Thoracic aorta endothelial cell (primary cell): ENCODE measurements at places on chromosomes 2 and 18. TPM values are rescaled to one million over a fixed set of nuclear protein-coding genes. Genes with fewer than 3 reads are reported as not detected.

TUBA3D gene
- total RNA-seq: not detected in 2 replicates

RAB6C gene
- total RNA-seq: not detected in 2 replicates

LAMA1 gene
- total RNA-seq: under 0.01 and 0.07 TPM in 2 replicates

ADCY3 gene
- 22.9 and 34.9 TPM in 2 replicates for total RNA-seq

FAM110C gene
- not detected in 2 replicates for total RNA-seq

SERPINB13 gene
- 0.13 TPM in 1 of 2 replicates, not detected in the other for total RNA-seq

MATN3 gene
- 2.3 and 3.5 TPM in 2 replicates for total RNA-seq

KANSL1L gene
- total RNA-seq: 13.8 and 14.0 TPM in 2 replicates

CHRNG gene
- not detected in 2 replicates for total RNA-seq

LRRC30 gene
- not detected in 2 replicates for total RNA-seq

ADGRF3 gene
- 0.14 and 1.1 TPM in 2 replicates for total RNA-seq

ASB18 gene
- not detected in 2 replicates for total RNA-seq

ANO7 gene
- 0.93 and 1.7 TPM in 2 replicates for total RNA-seq

ARHGEF33 gene
- 0.13 and 0.14 TPM in 2 replicates for total RNA-seq

TWSG1 gene
- total RNA-seq: 89.6 and 108 TPM in 2 replicates

FBXO41 gene
- total RNA-seq: 0.66 and 1.7 TPM in 2 replicates

STARD6 gene
- total RNA-seq: not detected in 2 replicates

COL4A4 gene
- total RNA-seq: 0.29 and 0.93 TPM in 2 replicates

PPP1R1C gene
- 0.43 and 0.53 TPM in 2 replicates for total RNA-seq

CREB1 gene
- 55.5 and 61.1 TPM in 2 replicates for total RNA-seq

MOGAT1 gene
- total RNA-seq: not detected in 2 replicates

ALPG gene
- total RNA-seq: not detected in 2 replicates

C18orf54 gene
- total RNA-seq: 15.6 and 26.9 TPM in 2 replicates

EPB41L3 gene
- 129 and 167 TPM in 2 replicates for total RNA-seq

SPATA3 gene
- total RNA-seq: not detected in 2 replicates

GPR35 gene
- 0.13 and 0.14 TPM in 2 replicates for total RNA-seq

ERMN gene
- total RNA-seq: not detected in 2 replicates

PROKR1 gene
- total RNA-seq: under 0.01 TPM in 1 of 2 replicates, not detected in the other

AKAIN1 gene
- total RNA-seq: not detected in 2 replicates

SPR gene
- 35.9 and 40.7 TPM in 2 replicates for total RNA-seq

TUBA3E gene
- not detected in 2 replicates for total RNA-seq

PTPRM gene
- total RNA-seq: 91.8 and 98.0 TPM in 2 replicates

CDK5R2 gene
- total RNA-seq: not detected in 2 replicates

MAP3K19 gene
- not detected in 2 replicates for total RNA-seq

KATNAL2 gene
- total RNA-seq: 1.2 and 3.0 TPM in 2 replicates

TMEM247 gene
- not detected in 2 replicates for total RNA-seq

SPRED2 gene
- 5.6 and 6.7 TPM in 2 replicates for total RNA-seq

SLC8A1 gene
- 2.0 and 7.0 TPM in 2 replicates for total RNA-seq

UGT1A7 gene
- not detected in 2 replicates for total RNA-seq

DYNAP gene
- not detected in 2 replicates for total RNA-seq

MLPH gene
- 0.27 TPM in 1 of 2 replicates, not detected in the other for total RNA-seq

ABCG8 gene
- not detected in 2 replicates for total RNA-seq

TXNDC2 gene
- total RNA-seq: 0.07 TPM in 1 of 2 replicates, not detected in the other

RSAD2 gene
- total RNA-seq: 0.13 and 0.43 TPM in 2 replicates

MARCHF4 gene
- total RNA-seq: 9.6 and 10.9 TPM in 2 replicates

GCG gene
- total RNA-seq: not detected in 2 replicates

WNT10A gene
- 0.07 TPM in 1 of 2 replicates, not detected in the other for total RNA-seq

CCDC141 gene
- 0.13 TPM in 1 of 2 replicates, not detected in the other for total RNA-seq

SMPD4 gene
- 29.5 and 44.8 TPM in 2 replicates for total RNA-seq

SNTG2 gene
- total RNA-seq: not detected in 2 replicates

EPB41L5 gene
- total RNA-seq: 26.9 and 38.3 TPM in 2 replicates

SH3YL1 gene
- 37.3 and 41.6 TPM in 2 replicates for total RNA-seq

TNFAIP6 gene
- not detected in 2 replicates for total RNA-seq

FBXO36 gene
- 1.6 TPM in 2 replicates for total RNA-seq

RNU2-63P gene
- under 0.01 and 106 TPM in 2 replicates for total RNA-seq

C2orf66 gene
- 0.22 and 0.40 TPM in 2 replicates for total RNA-seq

ASB3 gene
- total RNA-seq: 20.9 and 24.9 TPM in 2 replicates

ECEL1 gene
- total RNA-seq: under 0.01 TPM in 1 of 2 replicates, not detected in the other
